ENCODE measurements at places on chromosomes 2 and 18.
A peak's percentile ranks its signal among the peaks of the same experiment; 100 is the strongest.

DNA sequence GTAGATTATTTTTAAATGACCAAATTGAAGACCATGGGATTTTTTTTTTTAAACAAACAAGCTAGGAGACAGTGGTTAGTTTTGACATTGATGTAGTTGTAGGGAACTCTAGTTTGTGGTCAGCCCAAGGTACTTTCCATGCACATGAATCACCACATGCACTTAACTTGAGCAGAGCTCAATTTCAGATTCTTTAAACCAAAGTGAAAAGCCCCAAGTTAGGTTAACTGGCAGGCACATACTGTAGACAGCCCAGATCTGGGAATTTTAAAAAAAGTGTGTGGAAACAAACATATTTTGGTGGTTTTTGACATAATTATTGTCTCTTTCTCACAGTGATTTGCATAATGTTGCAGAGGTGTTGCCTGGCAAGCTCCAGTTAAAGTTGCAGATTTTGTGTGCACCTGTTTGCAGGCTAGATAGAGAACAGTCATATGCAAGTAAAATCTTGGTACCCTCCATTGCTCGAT lies 88.4 kb downstream of the BCL2L11 start:
- no peak for DNase-seq

DNA sequence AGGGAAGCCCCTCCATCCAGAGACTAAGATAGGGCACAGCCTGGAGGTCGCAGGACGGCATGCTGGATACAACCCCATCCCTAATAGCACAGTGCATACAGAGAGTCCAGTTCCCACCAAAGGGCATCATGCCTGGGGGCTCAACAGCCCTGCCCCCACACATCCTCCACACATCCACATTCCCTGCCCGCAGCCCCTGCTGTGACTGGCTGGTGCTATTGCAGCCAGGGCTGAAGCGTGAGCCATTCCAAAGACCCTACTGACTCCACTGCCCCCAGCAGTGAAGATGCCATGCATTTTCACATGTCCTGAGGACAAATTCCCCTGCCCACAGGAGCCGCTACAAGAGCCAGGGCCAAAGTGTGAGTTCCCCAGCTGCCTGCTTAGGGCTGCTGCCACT lies 641.6 kb downstream of the METTL4 start:
- no peak for DNase-seq

DNA sequence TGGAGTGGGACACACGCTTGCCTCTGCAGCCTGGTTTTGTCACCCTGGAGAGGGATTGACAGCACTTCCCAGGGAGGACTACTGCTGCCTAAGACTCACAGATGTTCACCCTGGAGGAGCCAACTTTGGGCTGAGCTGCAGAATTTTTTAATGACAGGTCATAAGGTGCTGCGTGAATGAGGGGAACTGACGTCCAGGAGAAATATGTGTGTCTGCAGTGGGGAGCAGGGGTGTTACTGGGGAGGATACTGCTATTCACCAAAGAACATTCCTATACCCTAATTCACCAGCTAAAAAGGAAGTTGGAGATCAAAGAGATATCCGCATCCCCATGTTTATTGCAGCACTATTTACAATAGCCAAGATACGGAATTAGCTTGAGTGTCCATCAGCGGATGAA lies 144.4 kb downstream of the MGAT5 start:
- no peak for DNase-seq

DNA sequence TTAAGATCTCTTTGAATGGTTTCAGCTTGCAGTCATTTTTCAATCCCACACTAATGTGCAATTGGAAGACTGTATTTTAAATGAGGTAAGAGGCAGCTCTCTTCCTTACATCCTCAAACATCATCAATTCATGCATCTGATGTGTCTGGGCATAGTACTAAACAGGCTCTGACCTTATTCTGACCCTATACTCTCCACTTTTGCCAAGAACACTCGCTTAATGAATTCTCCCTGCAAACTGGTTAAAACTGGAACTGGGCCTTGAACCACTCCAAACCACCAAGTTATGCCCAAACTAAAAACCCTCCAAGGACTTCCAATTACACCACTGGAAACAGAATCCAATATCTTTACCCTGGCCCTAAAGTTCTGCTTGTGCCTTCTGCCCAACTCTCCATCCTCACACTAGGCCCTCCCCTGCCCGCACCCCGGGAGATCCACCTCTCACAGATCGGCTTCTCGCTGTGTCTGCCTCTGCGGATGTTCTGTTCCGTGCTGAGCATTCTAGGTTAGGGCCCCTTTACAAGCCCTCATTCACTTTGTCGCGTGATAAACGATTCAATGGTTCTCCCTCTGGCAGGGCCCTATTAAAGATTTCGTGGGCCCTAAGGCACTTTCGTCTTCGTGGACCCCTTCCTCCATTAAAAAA lies 1.2 kb downstream of the M1AP start:
- DNase-seq = no peak

- DNase-seq = peak; percentile 9
These were observed 239.8 kb downstream of the CALCRL start for GRCh38 chr2:187208199-187208785.

DNA sequence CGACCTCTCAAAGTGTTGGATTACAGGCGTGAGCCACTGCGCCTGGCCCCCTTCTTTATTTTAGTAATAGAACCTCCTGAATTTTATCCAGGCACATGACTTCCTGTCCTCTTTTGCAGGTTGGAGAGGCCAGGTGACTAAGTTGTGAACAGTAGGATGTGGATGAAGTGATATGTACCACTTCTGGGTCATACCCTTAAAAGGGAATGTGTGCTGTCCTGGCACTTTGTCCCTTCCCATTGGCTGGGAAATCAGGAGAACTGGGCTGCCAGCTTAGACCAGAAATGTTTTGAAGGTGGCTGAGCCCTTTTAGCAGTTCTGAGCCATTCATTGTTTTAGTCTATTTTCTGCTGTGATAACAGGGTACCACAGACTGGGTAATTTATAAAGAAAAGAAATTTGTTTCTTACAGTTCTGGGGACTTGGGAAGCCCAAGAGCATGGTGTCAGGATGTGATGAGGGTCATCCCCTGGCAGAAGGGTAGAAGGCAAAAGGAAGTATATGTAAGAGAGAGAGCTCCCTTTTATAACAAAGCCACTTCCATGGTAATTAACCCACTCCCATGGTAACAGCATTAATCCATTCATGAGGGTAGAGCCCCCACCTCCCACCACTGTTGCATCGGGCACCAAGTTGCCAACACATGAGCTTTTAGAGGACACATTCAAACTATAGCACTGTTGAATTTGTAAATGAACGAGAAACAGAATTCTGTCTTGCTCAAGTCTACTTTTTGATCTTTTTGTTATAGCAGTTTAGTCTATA lies 79.1 kb downstream of the TTC27 start:
- no peak for DNase-seq

- no peak for DNase-seq
These were observed 111.5 kb downstream of the MTCL1 start for GRCh38 chr18:8816816-8817215.
